Stimulated activated CD4-positive, alpha-beta T cell treated with anti-CD3 and anti-CD28 coated beads, Interleukin-1b, Interleukin-23, amount 100 ng/mL, for 1 hour (primary cell): ENCODE measurements at places on chromosomes 2 and 18.

- DNase-seq, result no peak
Observed at GRCh38 chr2:151334082-151334815, 23.1 kb upstream of the TNFAIP6 start.

DNA sequence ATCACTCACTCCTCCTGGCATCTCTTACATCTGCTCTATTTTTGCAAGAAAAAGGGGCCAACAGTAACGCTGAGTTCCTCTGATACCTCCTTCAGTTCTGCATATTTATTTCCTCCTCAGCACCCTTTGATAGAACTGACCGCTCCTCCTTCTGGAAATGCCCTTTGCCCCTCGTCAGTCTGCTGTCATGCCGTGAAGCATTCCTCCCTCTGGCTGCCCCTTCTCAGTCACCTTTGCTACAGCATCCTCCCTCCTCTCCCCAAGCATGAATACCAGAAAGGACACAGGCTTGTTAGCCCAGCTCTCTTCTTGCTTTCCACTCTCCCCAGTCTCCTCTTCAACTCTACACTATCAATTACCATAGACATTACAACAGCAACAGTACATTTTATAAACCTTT is 135.4 kb downstream of the NBAS start:
- no peak for DNase-seq

DNA sequence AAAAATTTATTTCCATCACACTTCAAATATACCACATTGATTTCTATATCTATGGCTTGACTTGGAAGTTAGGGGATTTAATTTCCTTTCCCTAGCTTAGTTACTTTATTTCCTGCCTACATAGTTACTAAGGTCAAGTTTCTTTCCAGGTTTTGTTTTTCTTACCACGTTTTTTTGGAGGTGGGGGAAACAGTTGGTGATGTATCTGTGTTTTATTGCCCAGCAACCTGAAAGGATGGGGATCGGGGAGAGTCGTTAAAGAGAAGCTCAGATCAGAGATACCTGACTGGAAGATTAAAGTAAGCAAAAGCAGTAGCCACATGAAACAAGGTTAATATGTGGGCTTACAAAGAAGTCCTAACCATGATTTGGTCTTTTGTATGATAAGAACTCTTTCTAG is 127.8 kb downstream of the OSBPL6 start:
- no peak for DNase-seq

DNA sequence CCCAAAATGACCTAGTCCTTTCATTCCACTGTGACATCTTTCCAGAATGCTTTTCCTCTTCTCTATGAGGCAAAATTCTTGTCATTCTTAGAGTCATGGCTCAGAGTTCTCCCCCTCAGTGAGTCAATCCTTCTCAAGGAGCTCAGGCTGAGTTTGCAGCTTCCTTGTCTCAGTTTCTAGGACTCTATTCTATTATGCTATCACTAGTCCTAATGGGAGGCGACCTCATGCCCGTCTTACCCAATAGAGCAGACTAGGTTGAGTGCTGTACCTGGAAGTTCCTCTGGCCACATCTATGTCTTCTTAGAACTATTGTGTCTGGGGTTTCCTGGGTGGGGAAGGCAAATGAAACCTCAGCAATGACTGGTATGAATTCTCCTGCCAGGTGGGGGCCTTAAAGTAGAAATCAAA is 51.5 kb downstream of the HAUS1 start:
- DNase-seq, result no peak

GRCh38 chr2:20403774-20404312 is 43.0 kb upstream of the RHOB start:
- no peak for DNase-seq

DNA sequence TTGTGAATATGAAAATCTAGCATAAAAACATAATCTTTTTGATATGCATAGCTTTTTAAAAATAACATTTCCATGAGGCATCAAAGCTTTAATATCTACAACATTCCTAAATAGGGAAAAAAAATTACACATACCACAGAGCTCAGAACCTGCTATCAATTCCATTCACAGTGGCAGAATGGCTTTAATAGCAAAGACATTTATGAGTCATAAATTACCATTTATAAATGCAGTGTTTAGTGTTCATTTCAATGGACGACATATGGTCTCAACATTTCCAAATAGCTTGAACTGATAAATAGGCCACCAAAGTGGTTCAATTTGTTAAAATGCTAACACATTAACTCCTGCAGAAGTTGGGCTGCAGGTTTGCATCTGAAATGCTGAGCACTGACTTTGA is 600.6 kb upstream of the SETBP1 start:
- DNase-seq, result no peak

DNA sequence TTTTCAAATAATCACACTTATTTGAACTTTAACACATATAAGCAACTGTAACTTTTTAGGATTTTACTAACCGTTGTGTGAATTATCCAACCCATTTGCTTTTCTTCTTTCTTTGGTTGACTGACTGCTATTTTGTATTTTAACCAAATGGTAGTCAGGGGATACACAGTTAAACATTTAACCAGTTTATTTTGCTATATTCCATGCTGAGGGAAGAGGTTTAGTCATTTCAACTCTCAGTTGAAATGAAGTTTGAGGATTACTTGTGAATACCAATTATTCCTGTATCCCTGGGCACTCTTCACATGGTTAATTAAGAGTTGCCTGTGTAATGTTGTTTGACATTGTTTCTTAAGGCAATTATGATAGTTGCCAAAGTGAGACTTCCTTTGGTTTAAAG is 1.9 kb downstream of the SPAG16 start:
- DNase-seq, result no peak

DNA sequence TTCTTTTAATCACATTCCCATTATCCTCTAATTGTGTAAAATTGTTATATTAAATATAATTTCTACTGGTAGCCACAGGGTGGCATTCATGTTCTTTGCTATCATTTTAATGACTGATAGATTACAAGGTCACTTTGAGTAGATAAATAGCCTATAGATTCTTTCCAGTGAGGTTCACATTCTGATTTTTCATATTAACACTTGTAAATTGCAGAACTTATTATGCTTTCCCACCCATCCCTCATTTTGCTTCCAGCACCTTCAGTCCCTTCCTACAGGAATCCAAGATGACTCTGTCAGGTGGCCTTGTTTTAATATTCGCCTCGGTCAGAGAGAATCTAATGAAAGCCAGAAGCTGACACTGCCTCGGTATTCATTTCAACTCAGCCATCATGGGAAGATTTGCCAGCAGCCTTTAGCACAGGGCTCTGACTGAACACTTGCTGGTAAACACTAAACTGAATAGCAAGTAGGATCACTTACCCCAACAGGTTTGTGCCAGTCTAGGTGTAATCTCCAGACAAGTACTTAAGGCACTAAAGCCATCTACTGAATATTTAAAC is 101.2 kb upstream of the FSHR start:
- no peak for DNase-seq
